ENCODE measurements at places on chromosomes 12 and 14.

DNA sequence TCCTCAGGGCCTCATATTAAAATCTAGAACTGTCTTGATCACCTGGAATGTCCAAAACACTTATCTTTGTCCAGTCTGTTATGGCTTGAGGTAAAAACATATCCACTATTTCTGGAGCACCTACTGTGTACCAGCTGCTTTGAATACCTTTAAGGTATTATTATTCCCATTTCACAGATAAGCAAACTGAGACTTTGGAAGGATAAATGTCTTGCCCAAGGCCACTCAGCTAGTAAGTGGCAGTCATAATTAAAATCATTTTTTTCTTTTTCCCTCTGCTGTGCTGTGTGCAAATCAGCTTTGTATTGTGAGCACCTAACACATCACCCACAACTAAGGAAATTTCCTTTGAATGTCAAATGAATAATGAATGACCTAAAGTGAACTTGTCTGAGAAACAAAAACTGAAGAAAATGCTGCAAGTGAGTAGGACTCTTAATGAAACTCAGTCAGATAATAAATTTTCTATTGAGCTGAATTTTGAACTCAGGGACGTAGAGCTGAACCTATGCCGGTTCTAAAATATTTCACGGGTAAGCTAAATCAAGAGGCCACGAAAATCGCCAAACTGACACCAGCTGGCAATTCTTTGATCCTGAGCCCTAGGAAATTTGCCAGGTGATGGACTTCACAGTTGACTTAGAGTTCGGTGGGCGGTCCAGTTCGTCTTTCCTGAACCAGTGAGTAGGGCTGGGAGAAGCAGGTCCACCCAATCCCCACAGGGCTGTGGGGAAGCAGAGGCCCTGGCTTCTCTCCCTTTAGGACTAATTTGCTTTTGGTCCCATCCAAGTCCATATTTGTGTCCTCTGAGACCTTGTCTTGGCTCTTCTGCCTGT is 159.7 kb upstream of the PWP1 start:
- DNase-seq, result no peak

- no peak for DNase-seq
Observed at GRCh38 chr12:41228066-41228820, 40.1 kb downstream of the PDZRN4 start.

DNA sequence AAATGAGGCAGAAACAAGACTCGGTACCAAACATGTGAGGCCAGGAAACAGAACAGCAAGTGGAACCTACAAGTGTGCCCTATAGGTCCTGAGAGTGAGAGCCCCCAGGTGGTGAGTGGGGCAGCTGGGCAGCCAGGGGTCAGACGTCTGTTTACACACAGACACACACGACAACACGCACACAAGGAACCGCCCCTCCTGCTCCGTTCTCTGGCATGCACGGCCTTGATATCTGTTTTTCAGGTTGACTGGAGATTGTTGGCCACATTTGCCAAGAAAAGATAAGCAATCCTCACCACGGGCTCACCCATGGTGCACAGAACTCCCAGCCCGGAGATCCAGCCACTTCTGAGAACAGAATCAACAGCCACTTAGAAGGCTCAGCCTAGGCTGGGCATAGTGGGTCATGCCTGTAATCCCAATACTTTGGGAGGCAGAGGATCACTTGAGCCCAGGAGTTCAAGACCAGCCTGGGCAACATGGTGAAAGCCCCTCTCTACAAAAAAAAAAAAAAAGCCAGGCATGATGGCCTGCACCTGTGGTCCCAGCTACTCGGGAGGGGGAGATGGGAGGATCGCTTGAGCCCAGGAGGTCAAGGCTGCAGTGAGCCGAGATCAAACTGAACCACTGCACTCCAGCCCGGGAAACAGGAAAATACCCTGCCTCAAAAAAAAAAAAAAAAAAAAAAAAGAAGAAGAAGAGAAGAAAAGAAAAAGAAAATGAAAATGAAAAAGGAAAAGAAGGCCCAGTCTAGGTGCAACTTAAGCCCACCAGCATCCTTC is 19.4 kb upstream of the EIF5 start:
- DNase-seq, result no peak

DNA sequence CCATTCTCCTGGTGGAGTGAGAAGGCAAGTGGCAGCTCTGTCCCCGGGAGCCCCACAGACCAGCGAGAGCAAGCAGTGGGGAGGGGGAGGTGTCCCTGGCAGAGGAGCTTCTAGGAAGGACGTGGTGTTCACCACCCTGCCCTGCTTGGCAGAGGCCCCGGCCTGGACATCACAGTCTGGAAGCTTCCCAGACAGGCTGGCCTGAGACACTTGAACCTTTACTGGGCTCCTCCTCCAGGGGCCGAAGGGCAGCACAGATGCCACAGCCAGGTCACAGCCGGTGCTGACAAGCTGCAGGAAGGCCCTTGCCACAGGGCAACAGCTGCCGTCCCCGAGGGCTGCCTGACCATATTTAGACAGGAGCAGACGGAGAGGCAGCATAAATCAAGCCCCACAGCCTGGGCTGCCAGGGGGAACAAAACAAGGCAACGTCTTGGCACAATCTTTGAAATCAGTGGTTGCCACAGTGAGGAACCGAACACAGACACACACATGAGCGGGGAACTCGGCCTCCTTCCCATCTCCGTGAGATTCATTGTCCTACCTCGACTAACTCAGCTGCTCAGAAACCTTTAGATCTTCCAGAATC is 28.5 kb downstream of the PRIMA1 start:
- DNase-seq, result no peak

- DNase-seq, result no peak
Observed at GRCh38 chr12:52636189-52636588, 15.8 kb downstream of the KRT2 start.

DNA sequence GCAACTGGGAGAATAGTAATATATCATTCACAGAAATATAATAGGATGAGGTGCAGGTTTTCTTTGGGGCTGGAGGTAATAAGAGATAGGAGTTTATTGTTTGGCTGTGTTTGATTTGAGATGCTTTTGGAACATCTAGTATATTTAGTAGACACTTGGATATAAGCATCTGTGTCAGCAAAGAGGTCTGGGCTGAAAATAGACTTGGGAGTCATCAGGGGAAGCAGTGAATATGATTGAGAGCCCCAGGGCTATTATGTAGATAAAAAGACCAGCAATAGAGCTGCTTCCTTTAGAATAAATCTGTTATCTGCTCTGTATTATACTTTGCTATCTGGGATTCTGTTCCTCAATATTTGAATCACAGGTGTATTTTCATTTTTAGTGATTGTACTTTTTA is 36.6 kb downstream of the SPATA7 start:
- DNase-seq, result peak; percentile 1

DNA sequence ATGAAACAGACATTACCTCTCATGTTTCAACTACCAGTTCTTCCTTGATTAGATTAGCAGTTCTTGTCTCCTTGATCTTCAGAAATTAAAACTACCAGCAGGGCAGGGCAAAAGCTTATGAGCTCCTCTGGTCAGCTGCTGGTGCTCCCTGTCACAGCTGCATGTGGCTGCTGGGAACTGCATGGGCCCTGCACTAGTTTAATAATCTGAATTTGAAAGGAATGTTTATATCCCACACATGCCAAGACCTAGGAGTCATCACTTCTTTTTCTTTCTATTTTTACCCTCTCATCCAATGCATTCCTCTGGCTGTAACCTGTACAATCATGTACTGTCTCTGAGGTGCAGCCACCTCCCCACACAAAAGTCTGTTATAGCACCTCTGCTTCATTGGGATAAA is 73.9 kb downstream of the ARMH4 start:
- peak; percentile 84 for DNase-seq

DNA sequence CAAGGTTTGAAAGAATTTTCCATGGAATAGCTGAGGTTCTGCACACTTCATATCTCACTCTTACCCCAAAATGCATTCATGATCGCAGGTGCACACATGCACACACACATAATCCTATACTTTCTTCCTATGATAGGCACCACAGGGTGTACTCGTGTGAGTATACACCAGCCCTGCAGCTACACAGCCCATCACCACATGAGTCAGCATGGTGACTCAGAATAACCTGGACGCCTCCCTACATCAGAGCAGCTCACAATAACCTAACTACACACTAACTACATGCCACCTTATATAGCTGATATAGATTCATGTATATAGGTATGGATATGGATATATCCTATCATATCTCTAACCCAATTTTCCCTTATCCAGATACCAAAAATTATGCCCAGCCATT is 850.2 kb upstream of the TMEM132C start:
- peak; percentile 35 for DNase-seq

- DNase-seq, result peak; percentile 96
Observed at GRCh38 chr14:88698651-88699050, 94.1 kb downstream of the EML5 start.

DNA sequence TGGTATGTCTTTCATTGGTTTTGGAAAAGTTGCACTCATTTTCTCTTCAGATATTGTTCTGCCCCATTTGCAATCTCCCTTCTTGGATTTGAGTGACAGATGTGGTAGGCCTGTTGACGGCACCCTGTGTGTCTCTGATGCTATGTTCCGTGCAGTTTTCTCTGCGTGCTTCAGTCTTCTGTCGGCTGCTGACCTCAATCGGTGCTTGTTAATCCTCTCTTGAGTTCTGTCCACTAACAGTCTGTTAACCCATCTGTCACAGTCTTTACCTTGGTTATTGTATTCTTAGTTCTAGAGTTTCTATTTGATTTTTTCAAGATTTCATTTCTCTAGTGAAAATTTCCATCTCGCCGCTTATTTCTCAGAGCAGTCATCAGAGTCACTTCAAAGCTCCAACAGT is 20.7 kb upstream of the PLD4 start:
- no peak for DNase-seq

DNA sequence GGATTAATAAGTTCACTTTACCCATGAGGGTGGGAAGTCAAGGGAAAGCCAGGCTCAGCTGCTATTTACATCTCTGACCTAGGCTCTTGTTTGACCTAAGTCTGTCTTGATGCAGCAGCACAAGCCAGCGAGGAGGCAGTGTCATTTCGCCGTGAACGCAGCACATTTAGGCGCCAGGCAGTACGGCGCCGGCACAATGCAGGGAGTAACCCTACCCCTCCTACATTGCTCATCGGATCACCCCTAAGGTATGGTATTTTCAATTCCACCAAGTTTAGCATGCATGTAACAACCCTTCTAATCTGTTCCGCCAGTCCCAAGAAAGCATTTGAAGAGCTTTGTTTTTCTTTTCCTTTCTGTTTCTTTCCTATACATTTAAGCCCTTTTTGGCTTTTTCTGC is 81.2 kb downstream of the PCNX1 start:
- DNase-seq, result no peak

- no peak for DNase-seq
Observed at GRCh38 chr12:109641422-109641821, 67.8 kb downstream of the MVK start.

DNA sequence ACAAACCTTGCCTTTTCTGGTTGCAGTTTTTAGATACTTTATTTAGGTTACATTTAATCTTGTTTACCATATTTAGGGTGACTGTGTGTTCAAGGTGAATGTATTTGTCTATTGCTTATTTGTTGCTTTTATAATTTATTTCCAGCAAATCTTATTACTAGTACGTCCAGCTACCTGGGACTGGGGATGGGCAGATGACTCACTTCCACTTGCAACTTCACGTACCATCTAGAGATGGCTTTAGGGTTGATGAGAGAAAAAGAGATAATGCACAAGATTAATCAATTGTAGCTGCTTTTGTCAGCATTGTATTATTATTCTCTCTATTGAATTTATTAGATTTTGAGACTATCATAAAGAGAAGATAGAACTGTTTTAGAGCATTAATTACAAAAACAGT is 5.1 kb downstream of the MIPOL1 start:
- DNase-seq, result peak; percentile 60

DNA sequence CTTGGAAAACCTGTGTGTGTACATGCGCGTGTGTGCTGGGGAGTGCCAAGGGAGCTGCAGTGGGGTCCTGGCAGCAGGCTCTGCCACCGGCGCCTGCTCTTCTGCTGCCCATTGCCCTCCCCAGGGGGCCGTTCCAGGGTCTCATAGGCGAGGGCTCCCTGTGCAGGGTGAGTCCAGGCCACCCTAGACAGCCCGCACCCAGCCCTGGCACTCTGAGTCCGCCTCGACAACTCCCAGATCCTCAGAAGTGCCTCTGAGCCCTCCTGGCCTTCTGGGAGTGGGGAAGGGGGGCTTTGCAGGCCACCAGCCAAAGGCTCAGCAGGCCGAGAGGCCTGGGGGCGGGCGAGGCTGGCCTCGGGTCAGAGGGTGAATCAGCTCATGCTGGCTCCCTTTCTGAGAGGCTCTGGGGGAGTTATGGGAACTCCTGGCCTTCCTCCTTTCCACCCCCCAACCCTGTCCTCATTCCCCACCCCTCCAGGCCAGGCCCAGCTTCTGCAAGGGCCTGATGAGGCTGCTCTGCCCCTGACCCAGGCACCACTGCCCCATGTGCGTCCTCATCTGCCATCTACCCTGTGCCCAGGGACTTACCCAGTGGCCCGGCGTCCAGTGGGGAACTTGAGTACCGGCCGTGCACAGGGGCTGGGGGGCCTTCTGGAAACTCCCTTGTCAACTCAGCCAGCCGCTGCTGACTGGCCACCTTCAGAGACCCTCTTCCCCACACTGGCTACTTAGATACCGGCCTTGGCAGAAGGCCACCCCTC is 2.1 kb upstream of the TEDC1 start:
- DNase-seq, result no peak

DNA sequence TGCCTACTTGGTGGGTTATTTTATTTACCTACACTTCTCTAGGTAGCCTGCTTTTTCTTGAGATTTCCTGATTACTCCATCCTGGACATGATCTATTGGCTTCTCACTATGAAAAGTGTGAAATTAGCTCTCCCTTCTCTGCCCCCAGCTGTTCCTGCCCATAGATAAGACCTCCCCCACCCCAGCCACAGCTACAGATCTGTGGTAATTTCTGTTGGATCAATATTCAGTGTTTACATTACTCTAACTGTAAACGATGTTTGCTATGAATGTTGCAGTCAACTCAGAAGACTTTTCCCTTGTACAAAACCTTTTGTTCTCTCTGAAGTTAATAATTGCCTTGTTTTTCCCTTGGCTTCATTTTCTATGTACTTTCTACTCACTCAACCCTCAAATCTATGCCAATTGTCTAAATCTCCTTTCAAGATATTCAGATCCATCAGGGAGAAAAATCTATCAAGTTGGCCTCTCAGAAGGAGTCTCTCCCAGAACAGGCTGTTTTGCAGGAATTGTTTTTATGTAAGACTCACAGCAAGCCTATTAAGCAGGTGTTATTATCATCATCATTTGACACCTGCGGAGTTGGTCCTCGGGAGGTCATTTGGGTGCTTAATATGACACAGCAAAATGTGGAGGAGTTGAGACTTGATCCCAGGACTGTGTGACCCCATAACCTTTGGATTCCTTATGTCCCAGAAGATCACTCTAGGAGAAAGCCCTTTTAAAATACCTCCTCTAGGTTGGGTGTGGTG is 227.4 kb downstream of the SUDS3 start:
- no peak for DNase-seq

DNA sequence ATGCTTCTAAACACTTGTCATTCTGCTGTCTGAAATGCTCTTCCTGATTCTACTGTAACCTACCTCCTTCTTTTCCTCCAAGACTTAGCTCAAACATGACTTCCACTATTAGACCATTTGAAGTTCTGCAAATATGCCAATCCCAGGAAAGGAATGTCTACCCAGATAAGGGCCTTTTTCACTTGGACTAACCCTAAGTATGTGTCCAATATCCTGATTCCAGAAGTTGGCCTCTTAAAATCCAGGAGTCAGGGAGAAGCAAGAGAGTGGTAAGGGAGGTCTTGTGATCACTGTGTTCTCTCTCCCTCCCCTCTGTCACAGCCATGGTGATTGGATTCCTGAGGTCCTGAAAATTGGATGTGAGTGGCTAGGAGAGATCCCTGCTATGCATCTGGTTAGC is 30.2 kb downstream of the ADCY6 start:
- no peak for DNase-seq

GRCh38 chr12:108000111-108000510 is 129.0 kb upstream of the WSCD2 start:
- DNase-seq, result no peak

- DNase-seq, result no peak
Observed at GRCh38 chr14:39880106-39880695, 448.0 kb upstream of the FBXO33 start.
